CD8-positive, alpha-beta memory T cell (primary cell): ENCODE measurements at places on chromosomes 3 and 15.
A peak's percentile ranks its signal among the peaks of the same experiment; 100 is the strongest.

GRCh38 chr3:193947596-193947995 lies 188.4 kb upstream of the HES1 start:
- no peak for DNase-seq

- DNase-seq: no peak
Measured at GRCh38 chr3:134371542-134372324, 2.5 kb downstream of the AMOTL2 start.

GRCh38 chr3:179921500-179921899 lies 115.2 kb downstream of the PEX5L start:
- no peak for DNase-seq

DNA sequence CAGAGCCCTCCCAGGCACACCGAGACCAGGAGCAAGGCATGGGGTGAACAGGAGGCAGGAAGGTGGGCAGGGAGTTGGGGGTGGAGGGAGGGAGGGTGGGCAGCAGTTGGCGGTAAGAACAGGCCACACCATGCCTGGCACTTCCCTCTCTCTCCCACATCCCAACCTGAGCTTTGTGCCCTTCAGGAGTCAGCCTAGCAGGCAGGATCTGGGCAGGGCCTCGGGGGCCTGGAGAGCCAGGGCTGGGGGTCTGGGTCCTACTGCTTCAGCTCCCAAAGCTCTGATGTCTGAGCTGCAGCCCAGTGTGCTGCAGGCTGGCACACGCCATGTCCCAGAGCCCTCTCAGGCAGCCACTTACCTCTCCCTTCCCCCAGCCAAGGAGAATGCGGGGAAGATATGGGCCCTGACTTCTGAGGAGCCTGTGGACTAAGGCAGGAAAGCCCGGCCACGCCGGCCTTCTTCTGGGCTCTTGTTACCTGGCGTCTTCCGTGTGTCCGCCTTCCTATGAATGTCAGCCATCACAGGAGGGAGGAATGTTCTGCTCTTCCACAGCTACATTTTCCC lies 2.9 kb upstream of the MYL3 start:
- DNase-seq: no peak

DNA sequence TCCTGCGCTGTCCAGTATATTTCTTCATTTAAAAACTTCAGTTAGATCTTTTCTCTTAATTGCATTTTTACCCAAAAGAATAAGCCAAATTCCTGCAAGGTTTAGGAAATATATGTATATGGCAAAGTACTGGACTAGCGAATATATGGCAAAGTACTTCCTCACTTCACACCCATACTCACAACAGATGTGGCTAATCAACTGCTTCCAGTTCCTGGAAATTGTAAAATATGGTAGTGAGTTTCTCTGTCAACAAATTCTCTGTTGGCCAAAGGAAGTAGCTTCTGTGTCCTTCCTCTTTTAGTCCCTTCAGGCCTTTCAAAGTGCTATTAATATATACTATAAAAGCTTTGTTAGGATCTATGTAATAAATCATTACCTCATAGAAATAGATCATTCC lies 22.0 kb downstream of the GPR15 start:
- DNase-seq: no peak

DNA sequence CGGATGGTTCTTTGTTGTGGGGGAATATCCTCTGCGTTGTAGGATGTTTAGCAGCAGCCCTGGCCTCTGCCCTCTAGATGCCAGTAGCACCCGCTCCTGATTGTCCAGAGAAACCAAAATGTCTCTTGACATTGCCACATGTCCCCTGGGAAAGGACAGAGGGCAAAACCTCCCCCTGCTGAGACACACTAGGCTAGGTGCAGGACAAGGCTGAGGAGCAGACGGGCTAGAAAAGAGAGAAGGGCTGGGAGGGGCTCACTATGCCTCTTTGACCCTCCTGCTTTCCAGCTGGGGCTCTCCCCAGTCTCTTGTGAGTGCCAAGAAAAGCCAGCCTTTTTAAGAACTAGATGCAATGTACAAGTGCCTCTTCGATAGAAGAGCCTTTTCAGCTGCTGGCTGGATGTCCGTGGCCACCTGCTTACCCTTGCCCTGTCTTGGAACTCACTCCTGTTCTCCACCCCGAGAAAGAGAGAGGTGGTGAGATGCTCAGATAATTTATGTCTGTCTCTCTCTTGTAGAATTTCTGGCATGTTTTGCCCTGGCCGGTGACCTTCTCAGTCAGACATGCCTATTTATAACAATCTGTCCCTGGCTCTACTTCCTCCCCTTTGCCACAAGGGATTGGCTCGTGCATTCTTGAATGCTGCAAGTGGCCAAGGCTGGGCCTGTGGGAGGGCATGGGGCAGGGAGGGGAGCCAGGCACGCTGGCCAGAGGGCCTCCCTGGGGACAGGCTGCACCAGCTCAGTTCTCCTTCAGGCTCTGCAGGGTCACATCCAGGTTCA lies 142.6 kb downstream of the RPLP1 start:
- DNase-seq: no peak

DNA sequence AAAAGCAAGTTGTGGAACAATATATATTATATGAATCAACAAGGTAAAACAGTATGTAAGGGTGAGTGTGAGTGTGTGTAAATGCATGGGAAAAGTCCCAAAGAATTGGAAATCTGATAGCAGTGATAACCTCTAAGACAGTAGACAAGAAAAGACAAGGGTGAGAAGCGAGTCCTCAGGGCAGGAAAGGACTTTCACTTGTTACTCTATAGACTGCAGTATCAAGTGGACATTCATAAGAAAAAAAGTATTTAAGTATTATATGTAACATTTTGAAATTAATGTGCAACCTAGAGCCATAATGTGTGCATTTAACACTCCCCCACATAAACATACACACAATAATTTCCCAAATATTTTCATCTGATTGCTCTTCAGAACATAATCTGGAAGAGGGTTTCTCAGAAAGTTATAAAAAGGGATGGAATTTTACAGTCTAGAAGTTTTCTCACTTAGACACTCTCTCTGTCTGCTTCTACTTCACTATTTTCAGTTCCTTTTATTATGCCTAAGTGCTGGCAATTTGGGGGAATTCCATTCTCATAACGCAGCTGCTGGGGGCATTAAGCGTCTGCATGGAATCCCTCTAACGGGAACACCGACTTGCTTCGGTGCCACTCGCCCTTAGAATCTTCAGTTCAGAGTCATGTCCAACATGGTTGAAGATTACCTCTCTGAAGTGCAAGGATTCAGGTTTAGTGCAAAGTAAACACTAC lies 50.0 kb upstream of the CDIN1 start:
- DNase-seq: no peak

- no peak for DNase-seq
Measured at GRCh38 chr15:92897620-92898019, 2.5 kb upstream of the CHD2 start.

- DNase-seq: no peak
Measured at GRCh38 chr3:122295266-122296062, 29.6 kb upstream of the CSTA start.

- no peak for DNase-seq
Measured at GRCh38 chr3:69541711-69542088, 155.8 kb upstream of the FRMD4B start.

DNA sequence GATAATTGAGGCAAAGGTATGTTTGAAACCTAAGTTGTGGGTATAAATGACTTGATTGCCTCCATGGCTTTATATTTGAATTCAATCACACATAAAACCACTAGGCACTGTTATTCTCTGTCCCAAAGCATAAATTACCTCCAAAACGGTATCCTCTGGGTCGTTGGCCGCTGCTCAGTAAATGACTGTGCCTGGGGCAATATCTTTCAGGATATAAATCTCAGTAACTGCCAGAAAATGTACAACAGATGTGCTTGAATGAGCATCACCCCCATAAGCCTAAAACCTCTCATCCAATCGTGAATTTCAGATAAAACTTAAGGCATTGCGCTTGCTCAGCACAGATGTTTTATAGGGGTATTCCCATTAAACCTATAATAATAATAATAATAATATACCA lies 19.0 kb upstream of the C3orf49 start:
- no peak for DNase-seq

DNA sequence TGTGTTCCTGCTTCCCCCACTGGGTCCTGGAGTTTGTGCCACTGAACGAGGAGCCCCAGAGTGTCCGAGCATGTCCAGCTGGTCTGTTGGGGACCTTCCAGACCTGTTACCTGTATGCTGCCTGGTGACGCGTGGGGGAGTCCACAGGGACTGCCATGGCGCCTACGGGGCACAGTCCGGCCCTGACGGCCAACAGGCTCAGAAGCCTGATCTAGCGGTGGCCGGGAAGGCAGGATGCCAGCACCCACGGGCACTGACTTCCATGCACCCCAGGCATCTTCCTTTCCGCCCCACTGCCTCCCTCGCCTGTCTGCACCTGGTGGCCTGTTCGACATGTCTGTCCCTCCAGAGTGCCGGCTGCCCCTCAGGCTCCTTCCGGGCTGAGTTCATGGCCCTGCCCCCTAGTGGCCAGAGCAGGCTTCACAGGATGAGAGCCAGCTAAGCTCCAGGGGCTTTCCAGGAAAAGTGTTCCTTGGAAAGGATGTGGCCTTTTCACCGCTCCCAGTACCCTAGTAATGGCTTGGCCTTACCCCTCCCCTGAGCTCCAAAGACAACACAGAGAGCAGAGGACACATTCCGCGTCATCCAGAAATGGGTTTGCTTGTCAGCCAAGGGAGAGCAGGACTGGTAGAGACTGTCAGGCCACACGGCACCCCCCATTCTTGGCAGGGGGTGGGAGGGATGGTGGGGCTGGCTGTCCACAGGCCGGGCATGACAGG lies 35.7 kb downstream of the NGRN start:
- DNase-seq: peak; percentile 46

DNA sequence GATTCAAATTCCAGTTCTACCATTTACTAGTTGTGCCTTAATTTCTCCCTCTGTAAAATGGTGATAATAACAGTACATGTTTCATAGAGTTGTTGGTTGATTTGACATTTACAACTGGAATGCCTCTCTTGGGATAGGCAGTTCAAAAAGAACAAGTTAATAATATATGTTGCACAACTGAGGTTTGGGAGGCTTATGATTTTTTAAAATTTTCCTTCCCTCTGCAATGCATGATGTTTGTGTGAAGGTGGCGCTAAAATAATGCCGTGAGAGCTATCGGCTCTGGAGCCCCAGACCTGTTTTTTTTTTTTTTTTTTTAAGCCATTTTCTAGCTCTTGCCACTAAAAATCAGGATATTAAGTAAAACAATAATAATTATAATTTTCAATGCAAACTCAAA lies 18.6 kb downstream of the DNAJB11 start:
- no peak for DNase-seq

DNA sequence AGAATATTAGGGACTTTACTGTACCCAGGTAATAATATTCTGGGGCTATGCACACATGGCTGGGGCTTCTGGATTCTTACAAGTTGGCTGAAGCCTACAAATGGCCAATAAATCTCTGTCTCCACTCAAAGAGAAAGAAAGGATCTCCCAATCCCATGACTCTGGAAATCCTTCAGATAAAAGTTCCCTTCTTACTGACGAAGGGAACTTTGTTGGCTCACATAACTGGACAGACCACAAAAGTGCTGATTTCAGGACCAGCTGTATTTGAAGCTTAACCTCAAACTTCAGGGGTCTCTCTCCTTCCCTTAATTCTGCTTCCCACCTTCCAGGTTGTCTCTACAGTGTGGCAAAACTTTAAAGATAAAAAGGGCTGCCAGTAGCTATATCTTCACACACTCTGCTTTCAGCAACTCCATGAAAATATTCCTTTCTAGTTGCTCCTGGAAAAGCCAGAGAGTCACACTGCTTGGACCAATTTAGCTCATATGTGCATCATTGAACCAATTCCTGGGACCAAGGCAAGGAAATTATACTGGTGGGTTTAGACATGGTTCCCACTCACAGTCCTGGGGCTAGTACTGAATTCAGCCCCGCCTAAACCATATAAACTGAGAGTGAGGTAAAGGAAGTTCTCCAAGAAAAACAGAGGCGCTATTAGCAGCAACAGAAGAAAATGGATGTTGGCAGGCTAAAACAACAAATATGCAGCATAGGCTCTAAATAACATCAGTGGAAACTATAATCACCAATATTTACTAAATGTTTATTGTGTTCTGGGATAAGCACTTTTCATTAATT lies 290.0 kb upstream of the GADL1 start:
- no peak for DNase-seq

GRCh38 chr3:154025007-154025406 lies 96.2 kb upstream of the ARHGEF26 start:
- no peak for DNase-seq

GRCh38 chr3:15288331-15289035 lies 43.9 kb downstream of the SH3BP5 start:
- no peak for DNase-seq

DNA sequence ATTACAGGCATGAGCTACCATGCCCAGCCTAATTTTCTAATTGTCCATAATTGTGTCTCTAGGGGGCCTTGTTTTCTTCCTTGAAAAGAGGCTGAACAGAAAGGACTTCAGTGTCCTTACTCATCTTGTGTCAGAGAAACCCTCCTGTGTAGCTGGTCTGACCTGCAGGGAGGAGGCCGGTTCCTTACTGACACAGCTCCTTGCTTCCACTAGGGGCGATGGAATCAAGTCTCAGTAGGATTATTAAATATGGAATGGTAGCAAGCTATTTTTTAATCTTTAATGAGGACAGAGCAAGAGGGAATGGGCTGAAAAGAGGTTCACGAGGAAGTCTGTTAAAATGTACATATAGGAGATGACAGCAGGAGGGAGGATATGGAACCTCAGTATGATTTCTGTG lies 8.6 kb downstream of the LPCAT4 start:
- no peak for DNase-seq

DNA sequence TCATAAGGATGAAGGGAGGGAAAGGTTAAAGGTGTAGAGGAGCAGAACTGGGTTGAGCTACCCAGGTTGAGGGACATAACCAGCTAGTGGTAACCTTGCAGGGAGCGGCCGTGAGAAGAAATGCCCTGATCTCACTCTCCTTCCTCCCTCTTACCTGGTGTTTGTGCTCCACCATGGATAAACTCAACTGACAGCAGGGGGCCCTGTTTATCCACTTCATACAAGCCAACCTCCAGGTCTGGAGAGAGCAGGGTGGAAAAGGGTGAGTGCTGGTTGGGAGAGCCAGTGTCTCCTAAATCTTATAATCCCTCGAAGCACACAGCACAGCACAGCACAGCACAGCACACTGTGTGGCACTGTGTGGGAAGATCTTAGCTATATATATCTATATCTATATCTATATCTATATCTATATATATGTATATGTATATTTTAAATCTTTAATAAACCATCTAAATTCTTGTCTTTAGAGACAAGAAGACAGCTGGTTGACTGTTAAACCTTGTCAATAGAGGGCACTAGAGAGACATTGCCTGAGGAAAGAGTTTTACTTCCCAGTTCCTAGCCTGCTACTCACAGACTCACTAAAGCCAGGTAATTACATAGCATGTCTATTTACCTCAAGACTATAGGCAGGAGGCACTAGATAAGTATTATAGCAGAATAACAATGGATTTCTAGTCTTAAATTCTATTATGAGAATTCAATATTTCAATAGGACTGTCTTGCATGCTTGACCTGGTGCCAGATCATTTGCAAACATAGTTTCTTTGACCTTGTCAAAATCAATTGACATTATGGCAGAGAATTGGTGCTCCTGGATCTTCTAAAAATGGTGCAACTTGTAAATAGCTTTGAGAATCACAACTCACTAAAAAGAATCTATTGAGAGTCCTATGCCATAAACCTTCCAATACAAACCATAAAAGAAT lies 21.7 kb upstream of the FMN1 start:
- no peak for DNase-seq

GRCh38 chr3:131914090-131914691 lies 120.6 kb downstream of the CPNE4 start:
- DNase-seq: no peak
